Activated gamma-delta T cell (primary cell): ENCODE measurements at places on chromosomes 3 and 15.

DNA sequence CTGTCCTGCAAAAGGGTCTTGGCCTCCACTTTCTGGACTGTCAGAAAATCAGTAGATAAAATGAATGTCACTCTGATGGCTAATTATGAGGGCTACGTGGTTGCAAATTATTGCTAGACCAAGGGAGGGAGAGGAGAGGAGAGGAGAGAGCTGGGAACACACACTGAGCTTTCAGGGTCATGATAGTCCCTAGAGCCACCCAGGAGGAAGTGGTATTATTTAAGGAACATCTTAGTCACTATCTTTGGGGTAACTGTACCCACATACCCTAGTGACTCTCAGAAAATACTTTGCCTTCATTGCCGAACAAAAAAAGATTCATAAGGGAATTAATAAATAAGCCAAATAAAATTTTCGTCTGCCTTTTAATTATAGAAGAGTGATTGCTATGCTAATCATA, 642.3 kb upstream of the CFAP20DC start:
- no peak for DNase-seq

DNA sequence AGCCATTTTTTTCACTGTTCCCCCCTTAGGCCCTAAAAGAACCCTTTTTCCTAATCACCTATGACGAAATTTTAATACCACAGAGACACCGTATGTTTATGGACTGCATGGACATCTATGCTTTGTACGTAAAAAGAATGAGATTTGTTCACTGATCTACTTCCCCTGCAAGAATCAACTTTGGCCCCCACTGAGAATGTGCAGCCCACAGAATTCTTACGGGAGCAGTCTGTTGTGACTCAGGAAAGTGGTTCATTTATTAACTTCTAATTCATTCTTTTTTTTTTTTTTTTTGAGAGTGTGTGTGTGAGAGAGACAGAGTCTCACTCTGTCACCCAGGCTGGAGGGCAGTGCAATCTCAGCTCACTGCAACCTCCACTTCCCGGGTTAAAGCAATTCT, 17.6 kb downstream of the EIF4E3 start:
- DNase-seq = no peak

DNA sequence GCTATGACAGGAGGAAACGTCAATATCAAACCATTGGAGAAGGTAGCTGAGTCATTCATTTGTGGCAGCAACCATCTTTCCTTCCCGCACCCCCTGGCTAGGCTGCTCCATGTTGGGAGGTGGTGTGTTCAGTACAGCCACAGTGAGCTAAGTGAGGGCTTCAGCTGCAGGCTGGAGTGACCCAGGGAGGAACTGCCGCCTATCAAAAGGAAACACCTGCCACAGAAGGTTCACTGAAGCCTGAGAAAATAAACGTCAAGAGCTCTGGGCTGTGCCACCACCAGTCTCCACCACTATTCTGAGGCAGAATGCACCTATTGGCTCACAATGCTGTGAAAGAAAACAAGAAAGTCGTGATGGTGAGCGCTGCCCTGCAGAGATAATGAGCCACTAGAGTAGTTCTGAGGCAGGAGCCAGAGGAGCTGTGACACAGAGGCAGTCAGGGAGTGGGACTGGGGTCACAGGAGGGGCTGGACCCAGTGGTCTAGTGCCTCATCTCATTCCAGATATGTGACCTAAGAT, 34.8 kb upstream of the CD47 start:
- no peak for DNase-seq

DNA sequence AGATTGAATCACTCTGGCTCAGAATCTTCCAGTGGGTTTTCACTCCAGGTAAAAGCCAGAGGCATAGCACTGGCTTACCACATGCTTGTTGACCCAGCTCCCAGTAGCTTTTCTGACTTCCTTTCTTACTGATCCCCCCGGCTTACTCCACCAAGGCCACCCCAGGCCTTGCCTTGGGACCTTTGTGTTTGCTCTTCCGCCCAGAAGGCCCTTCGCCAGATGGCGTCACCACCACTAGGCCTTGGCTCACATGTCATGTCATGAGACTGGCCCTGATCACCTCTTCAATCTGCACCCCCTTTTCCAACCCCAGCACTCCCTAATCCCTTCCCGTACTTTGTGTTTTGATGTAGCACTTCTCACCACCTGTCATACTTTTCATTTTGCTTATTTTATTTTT, 98.5 kb upstream of the UMPS start:
- DNase-seq = no peak

DNA sequence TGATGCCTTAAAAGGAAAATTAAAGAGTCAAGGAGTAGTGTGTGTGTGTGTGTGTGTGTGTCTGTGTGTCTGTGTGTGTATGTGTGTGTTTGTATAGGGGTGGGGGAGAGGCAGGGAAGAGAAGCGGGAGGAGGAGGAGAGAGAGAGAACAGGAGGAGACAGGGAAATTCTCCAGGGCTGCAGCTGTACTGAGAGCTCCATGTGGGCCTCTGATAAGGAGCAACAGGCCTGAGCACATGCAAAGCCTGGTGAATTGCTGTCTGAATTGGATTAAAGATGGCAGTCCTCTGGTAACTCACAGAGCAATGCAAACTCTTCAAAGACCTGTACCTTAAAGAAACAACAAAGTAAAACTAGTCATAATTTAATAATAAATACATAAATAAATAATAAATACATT, 70.6 kb downstream of the SEMA6D start:
- no peak for DNase-seq

GRCh38 chr3:110391042-110391441, 680.6 kb upstream of the NECTIN3 start:
- no peak for DNase-seq

GRCh38 chr15:55588070-55588814, at the start of gene PYGO1:
TSS of gene PYGO1 (minus strand) at chr15:55588345. CDS start at chr15:55587883, 462 bp downstream.
- no peak for DNase-seq

DNA sequence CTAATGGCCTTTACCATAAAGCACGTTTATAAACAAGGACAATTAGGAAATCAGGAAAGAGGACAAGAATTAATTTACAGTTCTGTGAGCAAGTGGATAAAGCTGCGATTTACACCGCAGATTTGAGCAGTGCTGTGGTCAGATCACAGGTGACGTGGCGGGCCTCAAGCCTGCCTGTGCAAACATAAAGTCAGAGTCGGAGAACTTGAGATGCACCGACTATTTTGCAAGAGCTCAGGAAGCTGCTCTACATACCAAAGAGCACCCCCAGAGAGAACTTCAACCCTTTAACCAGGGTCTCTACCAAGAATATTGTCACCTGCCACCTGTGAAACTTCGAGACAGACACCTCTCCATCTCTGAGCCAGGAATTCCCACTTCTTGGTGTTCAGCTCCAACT, 35.7 kb downstream of the MECOM start:
- no peak for DNase-seq

GRCh38 chr15:88911766-88912118, 1.4 kb downstream of the MFGE8 start:
- no peak for DNase-seq

GRCh38 chr3:13240928-13241618, 167.8 kb upstream of the IQSEC1 start:
- DNase-seq = no peak

DNA sequence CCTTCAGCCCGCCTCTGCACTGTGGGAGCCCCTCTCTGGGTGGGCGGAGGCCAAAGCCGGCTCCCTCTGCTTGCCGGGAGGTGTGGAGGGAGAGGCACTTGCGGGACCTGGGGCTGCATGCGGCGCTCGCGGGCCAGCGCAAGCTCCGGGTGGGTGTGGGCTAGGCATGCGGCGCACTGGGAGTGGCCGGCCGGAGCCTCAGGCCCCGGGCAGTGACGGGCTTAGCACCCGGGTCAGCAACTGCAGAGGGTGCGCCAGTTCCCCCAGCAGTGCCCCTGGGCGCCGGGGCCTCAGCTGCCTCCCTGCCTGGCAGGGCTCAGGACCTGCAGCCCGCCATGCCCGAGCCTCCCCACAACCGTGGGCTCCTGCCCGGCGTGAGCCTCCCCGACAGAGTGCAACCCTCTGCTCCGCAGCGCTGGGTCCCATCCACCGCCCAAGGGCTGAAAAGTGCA, 98.9 kb upstream of the POU1F1 start:
- DNase-seq = peak; percentile 6

- no peak for DNase-seq
These were observed 251.0 kb upstream of the TLE3 start for GRCh38 chr15:70348581-70349344.

DNA sequence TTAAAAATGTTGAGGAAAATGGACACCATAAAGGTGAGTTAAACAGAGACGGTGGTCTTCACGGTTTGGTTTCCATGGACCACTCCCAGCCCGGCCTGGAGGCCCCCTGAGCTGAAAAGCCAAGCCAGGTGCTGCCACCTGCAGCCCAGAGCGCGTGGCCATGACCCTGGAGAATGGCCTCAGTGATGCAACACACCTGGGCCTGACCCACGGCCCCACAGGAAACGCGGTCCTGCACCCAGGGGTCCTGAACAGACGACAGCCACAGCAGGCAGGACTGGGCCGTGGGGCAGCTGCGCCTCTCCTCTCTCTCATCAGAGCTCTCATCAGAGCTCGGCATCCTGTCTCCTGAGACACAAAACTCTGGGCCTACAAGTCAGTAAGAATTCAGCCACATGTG, 64.1 kb downstream of the NIPA2 start:
- DNase-seq = no peak

DNA sequence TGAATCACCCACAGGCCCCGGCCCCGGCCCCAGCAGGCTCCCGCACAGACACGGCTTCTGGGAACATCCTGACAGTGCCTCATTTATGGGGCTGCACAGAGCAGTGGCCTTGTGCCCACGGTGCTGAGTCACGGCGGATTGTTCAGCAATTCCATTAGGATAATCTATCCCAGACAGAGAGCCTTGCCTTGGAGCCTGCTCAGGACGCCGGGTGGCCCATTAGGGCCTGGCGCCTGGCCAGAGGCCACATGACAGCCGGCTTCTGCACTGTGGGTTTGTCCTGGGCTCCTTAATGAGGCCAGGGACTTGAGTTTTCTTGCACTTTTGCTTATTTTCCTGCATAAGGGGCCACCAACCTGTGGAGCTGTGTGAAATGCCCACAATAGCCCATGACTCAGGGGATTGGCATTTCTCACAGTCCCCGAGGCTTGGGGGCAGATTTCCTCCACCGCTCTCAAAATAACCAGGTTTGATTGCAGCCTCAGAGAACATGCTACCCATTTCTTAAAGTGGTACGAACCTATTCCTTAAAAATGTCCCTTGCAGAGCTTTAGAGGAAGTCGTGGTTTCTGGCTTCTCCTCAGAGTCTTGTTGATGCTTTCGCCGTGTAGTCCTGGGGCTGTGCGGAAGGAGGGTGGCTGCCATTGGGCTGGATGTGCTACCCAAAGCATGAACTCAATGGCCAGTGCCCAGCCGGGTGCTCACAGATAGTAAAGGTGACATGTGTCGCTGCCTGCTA, 19.0 kb downstream of the SYNM start:
- no peak for DNase-seq

GRCh38 chr3:195040773-195041520, 230.0 kb downstream of the XXYLT1 start:
- DNase-seq = no peak

- DNase-seq = no peak
These were observed 43.3 kb downstream of the CYFIP1 start for GRCh38 chr15:22936577-22937472.

DNA sequence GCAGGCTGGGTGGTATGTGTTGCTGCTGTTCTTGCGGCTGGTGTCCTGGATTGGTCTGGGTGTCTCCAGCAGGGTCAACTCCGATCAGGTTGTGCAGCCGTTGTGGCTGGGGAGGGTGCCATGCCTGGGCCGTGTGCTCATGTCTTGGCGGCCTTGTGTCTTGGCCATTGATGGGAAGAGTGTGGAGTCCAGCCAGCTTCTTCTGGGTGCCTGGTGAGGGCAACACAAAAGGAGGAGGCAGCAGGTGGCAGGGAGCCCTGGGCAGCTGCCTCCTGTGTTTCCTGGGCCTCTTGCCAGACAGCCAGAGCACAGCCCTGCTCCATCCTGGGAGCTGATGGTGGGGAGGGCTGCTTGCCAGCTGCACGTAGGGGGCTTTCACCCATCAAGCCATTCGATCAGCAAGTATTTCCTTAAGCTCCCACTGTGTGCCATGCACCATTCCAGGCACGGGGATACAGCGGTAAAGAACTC, 4.3 kb downstream of the CHAC1 start:
- DNase-seq = no peak

- no peak for DNase-seq
These were observed 1.2 kb downstream of the TRPM7 start for GRCh38 chr15:50685191-50685975.

- DNase-seq = no peak
These were observed 789 bp upstream of the SEC61A1 start for GRCh38 chr3:128051459-128051836.

DNA sequence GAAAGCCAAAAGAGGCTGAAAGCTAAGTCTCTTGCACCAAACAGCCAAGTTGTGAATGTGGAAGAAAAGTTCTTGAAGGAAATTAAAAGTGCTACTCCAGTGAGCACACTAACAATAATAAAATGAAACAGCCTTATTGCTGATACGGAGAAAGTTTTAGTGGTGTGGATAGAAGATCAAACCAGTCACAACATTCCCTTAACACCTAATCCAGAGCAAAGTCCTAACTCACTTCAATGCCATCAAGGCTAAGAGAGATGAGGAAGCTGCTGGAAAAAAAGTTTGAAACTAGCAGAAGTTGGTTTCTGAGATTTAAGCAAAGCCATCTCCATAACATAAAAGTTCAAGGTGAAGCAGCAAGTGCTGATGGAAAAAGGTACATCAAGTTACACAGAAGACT, 288.8 kb upstream of the RARB start:
- DNase-seq = no peak

GRCh38 chr3:170520996-170521395, 64.9 kb downstream of the SLC7A14 start:
- no peak for DNase-seq

DNA sequence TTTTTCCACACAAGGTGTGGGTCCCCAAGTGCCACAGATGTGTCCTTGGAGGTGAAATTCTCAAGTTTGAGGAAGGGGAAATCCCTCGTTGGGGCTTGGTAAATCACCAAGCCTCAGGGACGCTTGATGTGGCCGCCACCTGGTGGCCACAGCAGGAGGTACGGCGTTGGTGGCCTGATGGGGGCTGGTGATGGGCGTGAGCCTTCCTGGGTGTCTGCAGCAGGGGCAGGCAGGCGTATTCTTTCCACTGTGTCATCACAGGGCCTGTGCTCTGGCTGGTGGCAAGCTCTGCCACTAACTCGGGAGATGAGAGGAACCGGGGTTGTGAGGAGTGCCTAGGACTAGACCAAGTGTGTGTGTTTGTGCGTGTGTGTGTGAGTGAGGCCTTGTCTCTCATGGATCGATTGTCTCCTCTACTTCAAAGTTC, 4.2 kb downstream of the ACOX2 start:
- DNase-seq = peak; percentile 50

- DNase-seq = no peak
These were observed 32.5 kb downstream of the BCL2L10 start for GRCh38 chr15:52080031-52080430.

DNA sequence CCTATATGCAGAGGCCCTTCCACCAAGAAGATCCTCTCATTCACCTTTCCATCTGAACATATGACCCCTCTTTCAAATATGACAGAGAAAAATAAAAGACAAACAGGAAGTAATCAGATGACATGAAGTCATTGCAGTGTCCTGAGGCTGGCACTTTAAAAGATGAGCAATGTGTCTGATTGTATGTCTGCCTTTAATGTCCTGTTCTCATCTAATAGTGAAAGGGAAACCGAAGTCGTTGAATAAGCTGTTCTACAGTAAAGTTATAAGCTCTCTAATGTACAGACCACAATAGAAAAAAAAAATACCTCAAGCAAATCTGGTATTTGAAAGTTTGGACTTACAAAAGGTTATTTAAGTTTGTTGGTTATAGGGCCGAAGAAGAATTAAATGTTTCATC, 243.0 kb downstream of the CLSTN2 start:
- no peak for DNase-seq
